ENCODE measurements at places on chromosomes 6 and 20.

GRCh38 chr20:58740356-58741308 is 48.0 kb downstream of the NPEPL1 start:
- DNase-seq, result no peak

GRCh38 chr6:99588618-99589289 is 17.9 kb upstream of the PRDM13 start:
- no peak for DNase-seq

DNA sequence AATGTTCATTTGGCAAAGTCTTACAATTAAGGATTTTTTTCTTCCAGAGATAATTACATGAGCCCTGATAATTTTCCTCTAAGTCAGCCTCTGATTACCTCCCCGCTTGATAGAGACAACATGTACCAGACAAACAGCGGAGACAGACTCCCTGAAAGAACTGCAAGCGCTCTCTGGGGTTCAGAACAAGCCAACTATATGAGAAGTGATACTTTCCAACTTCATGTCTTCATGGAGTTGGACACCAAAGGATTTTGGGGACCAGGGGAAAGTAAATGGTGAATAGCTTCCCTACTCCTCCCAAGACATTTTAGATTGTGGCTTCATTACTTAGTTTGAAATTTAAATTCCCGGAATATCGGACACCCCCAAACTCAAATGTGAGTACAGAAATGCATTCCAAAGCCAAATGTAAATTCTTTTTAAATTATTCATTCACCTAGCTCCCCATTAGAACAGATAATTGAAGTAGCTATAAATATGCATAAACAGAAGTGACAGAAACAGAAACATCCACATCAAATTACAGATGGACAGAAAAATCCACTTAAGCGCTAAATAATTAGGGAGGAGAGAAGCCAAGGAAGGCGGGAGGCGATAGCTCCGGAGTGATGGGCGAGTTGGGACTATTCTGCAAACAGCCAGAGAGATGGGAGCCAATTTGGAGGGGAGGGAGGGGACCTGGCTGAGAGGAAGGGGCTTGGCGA is 129.7 kb upstream of the AKAP12 start:
- DNase-seq, result no peak

GRCh38 chr6:17165383-17165782 is 63.5 kb downstream of the STMND1 start:
- no peak for DNase-seq

DNA sequence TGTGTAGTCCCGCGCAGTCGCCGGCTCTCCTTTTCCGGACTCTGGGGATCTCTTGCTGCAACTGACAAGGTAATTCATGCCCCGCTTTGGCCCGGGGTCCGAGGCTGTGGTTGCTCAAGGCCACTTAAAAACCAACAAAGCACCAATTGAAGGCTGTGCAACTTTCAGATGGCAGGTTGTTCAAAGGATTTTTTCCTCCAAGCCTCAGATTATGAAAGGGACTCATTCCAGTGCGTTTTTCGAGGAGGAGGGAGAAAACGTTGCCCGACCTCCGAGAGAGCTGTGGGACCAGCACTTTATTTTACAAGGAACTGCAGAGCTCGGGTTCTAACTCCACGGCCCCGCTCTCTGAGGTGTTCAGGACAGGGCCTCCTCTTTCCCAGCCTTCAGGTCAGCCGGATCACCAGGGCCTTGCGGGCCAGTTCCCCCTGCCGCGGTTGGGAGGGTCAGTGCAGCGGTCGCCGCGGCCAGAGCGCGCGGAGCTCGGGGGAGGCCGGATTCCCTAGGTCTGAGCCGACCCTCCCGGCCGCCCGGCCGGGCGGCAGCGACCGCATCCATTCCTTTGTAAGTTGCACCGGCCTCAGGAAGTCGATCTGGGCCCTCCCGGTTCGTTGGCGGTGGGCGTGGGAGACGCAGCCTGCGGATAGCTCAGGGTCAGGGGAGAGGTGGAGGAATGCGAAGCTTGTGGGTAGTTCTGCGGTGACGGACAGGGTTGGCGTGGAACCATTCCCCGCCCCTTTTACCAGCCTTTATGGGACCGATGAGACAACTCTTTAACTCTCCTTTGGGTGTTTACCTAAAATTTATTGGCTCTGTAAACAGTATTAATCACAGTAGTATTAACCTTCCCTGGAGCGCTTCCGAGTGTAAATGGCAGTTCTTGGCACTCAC is 1.6 kb downstream of the UTRN start:
- DNase-seq, result no peak
